ENCODE measurements at places on chromosomes 11 and 22.

- no peak for DNase-seq
Measured at GRCh38 chr11:11708256-11708655, 86.5 kb upstream of the GALNT18 start.

GRCh38 chr11:92685049-92685448 lies 284.4 kb upstream of the MTNR1B start:
- DNase-seq, result no peak

GRCh38 chr11:132093536-132094259 lies 723.3 kb downstream of the NTM start:
- no peak for DNase-seq

- DNase-seq, result no peak
Measured at GRCh38 chr11:121547574-121547973, 94.8 kb upstream of the SORL1-AS1 start.

DNA sequence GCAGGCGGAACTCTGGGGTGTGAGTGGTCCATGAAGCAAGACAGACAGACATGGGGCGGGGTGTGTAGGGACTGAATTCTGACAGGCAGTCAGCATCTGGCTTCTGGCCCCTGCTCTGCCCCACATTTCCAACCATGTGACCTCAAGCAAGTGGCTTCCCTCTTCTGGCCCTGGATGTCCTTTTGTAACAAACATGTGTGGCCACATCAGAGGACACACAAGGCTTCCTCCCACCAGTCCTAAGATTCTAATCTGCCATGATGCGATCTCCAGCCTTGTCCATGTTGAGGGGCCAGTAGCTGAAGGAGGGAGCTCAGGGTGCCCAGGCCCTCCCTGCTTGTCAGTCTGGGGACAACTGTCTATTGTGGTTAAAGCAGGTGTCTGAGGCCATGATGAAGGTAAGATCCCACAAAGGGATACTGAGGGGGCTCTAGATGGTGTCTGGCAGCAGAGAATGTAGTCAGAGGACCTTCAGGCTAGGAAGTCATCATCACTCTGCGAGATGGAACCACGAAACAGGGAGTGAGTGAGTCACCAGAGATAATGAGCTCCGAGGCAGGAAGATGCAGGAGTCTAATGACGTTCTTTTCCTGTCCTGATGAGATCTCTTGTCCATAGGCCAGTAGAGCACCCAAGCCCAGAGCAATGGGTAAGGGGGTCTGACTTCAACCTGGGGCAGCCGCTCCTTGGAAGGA lies 27.4 kb downstream of the DRD2 start:
- no peak for DNase-seq

- DNase-seq, result no peak
Measured at GRCh38 chr11:101128571-101129202, 926 bp downstream of the PGR start.

DNA sequence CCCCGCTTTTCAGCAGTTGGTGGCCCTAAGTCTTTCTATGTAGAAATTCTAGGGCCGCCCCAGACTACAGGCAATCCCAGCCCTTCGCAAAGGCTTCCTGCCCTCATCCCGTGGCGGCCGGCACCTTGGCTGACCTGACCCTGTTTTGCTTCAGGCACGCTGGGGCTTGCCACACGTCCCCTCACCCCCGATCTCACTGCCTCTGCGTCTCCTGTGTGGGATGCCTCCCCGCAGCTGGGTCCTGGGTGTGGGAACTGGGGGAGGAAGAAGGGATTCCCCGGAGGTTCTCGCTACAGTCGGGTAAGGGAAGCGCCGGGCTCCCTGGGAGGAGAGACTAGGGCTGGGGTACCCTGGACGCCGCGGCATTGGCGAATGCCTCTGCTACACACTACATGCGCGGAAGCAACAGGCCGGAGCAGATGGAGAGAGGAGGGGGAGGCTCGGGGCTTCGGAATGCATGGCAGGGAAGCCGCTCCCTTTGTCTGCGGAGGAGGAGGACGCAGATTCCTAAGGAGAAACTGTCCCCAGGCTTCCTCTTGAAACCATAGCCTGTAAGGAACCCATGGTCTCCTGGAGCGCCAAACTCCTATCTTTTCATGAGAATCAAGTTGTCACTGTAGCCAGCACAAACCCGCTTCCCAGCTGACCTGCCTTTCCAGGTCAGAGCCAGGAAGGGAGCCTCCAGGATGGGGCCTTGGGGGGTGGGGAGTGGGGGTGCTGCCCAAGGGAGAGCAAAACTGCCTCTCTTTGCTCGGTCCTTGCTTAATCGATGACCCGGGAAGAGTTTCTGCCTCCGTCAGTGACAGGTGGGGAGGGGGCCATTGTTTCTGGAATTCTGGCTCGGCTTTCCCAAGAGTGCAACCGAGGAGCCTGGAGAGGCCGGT lies 1.4 kb downstream of the DTX4 start:
- DNase-seq, result no peak

GRCh38 chr22:40791241-40791640 lies 27.9 kb downstream of the SLC25A17 start:
- DNase-seq, result no peak

DNA sequence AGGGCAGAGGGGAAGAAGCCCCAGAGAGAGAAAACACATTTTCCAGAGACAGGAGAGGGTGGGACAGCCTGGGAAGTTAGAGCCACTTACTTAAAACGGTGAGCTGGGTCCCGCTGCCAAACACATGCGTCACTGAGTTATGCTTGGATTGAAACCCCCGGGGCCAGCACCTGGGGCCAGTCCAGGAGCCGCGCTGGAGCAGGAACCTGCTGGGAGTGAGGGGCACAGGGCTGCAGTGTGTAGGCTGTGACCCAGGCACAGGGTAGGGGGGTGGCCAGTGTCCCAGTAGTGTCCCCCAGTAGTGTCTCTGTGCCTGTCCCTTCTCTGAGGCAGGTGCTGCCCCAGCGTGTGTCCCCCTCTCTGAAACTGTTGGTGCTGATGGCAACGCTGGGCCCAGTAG lies 5.2 kb downstream of the IGLL1 start:
- no peak for DNase-seq

GRCh38 chr11:45182902-45183301 lies 36.5 kb downstream of the PRDM11 start:
- no peak for DNase-seq

- DNase-seq, result no peak
Measured at GRCh38 chr11:59545179-59546020, 34.1 kb downstream of the OR4D9 start.

GRCh38 chr11:9363954-9364912 lies 20.2 kb upstream of the IPO7 start:
- DNase-seq, result peak; percentile 75

DNA sequence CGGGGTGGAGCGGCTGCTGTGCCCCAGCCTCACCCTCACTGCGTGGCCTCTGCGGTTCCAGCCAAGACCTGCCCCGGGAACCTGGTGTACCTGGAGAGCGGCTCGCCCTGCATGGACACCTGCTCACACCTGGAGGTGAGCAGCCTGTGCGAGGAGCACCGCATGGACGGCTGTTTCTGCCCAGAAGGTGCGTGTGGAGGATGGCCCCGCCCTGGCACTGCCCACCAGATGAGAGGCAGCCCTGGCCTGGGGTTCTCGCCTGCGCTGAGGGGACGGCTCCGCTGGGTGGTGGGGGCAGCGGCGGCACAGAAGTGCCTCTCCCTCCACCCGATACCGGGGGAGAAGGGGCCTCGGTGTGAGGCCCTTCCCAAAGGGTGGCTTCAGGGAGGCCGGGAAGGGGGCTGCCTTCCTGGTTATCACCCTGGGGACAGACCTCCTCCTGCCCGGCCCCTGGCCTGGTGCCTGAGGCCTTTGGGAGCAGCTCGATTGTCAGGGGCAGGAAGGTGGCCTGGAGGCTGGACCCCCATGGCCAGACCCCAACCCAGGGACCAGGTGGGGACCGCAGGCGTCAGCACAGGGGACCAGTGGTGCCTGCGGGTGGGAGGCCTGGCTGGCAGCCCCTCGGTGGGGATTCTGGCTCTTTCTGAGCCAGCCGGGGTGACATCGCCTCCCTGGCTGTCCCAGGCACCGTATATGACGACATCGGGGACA lies 7.1 kb downstream of the MUC2 start:
- no peak for DNase-seq

GRCh38 chr11:29208117-29208516 lies 808.7 kb downstream of the KCNA4 start:
- no peak for DNase-seq

DNA sequence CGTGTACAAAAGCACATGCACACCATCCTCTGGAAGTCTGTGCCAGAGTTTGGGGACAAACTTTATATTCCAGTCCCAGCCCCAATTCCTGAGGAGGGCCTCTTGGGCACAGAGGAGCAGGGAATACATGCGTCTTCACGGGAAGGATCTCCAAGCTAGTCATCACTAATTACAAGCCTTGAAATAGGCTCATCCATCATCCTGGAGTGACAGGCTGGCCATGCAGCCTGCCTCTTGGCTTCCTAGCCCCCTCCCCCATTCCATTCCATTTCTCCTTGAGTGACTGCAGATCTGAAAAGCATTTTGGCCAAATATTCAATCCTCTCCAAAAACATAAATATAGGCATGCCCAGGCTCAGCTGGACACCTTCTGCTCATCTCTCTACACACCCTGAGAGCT lies 24.8 kb downstream of the SERPING1 start:
- no peak for DNase-seq

DNA sequence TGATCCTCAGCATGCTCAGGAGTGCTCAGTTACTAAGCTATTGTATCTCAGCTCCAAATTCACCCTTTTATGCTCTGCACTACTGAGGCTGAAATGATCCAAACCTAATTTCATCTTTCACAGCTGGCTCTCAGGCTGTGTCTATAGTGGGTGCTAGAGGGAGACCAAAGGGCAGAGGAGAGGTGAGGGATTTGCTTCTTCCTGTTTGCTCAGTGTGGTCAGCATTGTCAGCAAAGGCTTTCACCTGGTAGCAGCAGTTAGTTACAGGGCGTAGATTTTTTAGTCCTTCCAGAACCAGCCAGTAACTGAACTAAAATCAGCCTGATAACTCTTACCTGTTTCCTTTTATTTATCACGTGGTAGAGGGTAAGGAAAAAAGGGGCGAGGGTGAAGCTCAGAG lies 33.2 kb downstream of the XRCC6 start:
- DNase-seq, result no peak

GRCh38 chr22:39147335-39148025 lies 5.0 kb downstream of the CBX7 start:
- DNase-seq, result no peak

GRCh38 chr11:8363921-8364320 lies 100.2 kb upstream of the LMO1 start:
- no peak for DNase-seq

DNA sequence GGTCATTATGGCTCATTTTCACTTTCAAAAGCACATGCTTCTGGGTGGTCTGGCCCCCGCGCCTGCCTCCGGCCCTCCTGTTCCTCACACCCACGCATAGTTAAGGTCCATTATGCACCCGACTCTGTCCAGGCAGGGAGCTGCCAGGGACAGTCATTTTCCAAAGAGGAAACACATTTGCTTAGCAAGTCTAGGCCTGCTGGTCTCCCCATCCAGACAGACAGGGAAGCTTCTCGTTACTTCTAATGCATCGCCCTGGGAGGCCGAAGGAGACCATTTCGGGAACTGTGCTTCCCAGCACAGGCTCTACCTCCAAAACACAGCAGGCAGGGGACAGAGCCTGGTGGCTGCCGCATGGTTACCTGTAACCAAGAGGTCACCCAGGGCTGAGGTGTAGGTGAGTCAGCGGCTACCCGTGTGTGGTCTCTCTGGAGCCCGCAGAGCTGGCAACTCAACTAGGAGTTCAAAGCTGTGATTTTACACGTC lies 87.1 kb upstream of the SHANK2 start:
- no peak for DNase-seq

DNA sequence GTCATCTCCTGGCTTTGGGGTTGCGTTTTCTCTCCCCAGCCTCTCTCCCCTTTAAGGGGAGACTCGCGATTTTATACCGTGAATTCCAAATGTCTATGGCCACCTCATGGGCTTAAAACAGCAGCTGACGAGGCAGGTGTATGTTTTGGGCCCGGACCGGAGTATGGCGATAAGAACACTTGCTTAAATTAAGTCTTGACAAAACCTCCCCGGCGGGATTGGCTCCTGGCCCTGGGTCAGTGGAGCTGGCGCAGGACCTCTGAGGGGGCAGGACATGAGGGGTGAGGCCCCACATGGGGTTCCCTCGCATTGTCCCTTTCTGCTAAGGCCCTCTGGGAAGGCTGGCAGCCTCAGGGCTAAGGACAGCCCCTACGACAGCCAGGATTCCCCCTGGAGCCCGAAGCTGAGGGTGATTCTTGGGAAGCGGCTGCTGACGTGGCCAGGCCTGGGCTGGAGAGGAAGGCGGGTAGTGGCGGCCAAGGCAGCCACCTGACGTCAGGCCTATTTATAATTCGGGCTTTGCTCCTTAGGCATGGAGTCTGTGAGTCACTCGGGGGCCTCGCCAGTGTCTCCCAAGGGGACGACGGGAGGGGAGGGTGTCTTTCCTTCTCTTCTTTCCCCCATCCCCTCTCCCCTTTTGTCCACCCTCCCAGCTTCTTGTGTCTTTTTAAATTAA lies 12.7 kb downstream of the MYO18B start:
- no peak for DNase-seq

DNA sequence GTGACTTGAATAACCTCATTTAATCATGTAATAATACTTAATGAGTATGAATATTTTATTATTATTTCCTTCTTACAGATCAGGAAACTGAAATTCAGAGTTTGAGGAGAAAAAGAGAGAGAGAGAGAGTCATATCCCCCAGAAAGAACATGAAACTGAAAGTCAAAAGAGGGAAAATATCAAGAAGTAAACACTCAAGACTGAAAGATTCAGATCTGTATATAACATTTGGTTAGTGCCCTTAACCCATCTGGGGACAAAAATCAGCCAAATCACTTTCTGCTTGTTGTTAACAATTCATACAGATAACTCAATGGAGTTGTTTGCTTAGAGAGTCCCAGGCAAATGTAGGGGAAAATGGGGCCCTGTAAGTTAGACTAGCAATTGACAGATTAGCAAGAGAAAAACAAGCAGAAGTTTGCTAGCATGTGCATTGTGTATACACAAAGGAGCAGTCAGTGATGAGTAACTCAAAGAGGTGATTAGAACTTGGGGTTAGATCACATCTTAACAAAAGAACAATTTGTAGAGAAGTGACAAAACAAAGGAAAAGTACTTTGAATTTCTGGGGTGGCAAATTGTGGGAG lies 25.9 kb upstream of the MMP13 start:
- no peak for DNase-seq

- no peak for DNase-seq
Measured at GRCh38 chr22:46084943-46085827, 65.1 kb upstream of the PPARA start.

DNA sequence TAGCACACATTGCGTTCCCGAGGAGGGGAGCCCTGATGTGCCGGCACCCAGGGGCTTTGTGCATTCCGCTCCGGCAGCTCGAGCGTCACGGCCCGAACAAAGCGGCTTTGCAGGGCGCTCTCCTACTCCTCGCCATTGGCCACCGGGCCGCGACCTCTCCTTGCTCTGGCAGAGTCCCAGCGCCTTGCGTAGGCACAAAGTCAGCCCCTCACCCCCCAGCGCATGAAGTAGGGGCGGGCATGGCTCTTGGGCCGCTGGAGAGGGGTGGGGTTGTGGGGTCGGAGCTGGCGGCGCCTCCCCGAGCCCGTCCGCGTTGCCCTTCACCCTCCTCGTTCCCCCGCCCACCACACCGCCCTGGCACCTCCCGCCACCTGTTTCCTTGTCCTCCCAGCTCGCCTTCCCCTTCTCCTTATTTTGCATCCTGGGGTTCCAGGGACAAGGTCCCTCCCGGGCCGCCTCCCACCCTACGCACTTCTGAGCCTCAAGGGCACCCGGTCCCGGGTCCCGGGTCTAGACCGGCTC lies 753 bp upstream of the PPARA start:
- DNase-seq, result no peak

GRCh38 chr11:83278351-83278750 lies 7.8 kb downstream of the CCDC90B start:
- DNase-seq, result no peak
